IPS DF 6.9 (cell line): ENCODE measurements at places on chromosomes 16 and 17.

DNA sequence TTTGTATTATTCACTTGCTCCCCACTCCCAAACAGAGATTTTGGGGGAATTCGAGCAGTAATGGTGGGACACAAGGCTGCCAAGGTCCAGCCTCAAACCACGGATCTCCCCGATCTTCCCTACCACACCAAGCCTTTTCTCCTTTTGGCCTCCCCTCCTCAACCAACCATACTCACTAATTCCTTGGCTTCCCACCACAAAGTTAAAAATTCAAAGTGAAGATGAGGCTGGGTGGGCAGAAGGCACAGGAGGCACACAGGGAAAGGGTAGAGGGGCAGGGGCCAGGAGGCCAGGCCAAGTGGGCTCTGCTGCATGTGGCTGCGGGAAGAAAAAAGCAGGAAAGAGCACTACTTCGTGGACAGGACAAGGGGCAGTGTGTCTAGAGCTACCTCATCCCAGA is 15.2 kb downstream of the HOXB4 start:
- no peak overlapping the region for H3K27ac ChIP-seq
- H3K27me3 ChIP-seq = peaks cover 97% of the 10 kb centered on the region
- H3K4me3 ChIP-seq = no peak overlapping the region
- peaks cover 3% of the 10 kb centered on the region; the same call in 1 of the 2 replicates for H3K4me1 ChIP-seq
- no peaks in the 10 kb centered on the region for H3K36me3 ChIP-seq

DNA sequence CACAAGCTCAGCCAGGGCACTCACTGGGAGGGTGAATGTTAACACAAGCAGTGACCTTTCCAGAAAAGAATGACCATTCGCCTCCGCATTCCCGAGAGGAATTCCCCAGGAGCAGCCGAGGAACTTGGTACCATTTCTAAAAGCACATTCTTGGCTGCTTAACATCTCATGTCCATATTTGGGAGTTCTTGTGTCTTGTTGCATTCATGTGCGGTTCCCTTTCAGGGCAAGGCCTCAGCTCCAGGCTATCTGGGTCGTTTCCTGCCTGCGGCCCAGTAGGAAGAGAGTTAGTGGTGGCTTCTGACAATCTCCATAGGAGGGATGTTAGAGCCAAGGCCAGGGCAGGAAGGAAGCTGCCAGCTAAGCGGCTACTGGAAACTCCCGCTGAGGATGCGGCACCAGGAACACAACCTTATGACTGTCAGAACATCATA is 27.8 kb upstream of the MEAK7 start:
- H3K27me3 ChIP-seq = no peaks in the 10 kb centered on the region
- no peaks in the 10 kb centered on the region for H3K36me3 ChIP-seq
- peaks cover 8% of the 10 kb centered on the region for H3K4me1 ChIP-seq

GRCh38 chr17:39325528-39326240 is 75.7 kb downstream of the FBXL20 start:
- no peak for DNase-seq
- no peaks in the 10 kb centered on the region for H3K36me3 ChIP-seq
- no peak overlapping the region for H3K4me3 ChIP-seq

GRCh38 chr17:52143542-52143941 is 15.0 kb downstream of the CA10 start:
- no peak overlapping the region for H3K27ac ChIP-seq
- no peaks in the 10 kb centered on the region for H3K4me1 ChIP-seq
- no peaks in the 10 kb centered on the region for H3K36me3 ChIP-seq
- H3K4me3 ChIP-seq = no peak overlapping the region

DNA sequence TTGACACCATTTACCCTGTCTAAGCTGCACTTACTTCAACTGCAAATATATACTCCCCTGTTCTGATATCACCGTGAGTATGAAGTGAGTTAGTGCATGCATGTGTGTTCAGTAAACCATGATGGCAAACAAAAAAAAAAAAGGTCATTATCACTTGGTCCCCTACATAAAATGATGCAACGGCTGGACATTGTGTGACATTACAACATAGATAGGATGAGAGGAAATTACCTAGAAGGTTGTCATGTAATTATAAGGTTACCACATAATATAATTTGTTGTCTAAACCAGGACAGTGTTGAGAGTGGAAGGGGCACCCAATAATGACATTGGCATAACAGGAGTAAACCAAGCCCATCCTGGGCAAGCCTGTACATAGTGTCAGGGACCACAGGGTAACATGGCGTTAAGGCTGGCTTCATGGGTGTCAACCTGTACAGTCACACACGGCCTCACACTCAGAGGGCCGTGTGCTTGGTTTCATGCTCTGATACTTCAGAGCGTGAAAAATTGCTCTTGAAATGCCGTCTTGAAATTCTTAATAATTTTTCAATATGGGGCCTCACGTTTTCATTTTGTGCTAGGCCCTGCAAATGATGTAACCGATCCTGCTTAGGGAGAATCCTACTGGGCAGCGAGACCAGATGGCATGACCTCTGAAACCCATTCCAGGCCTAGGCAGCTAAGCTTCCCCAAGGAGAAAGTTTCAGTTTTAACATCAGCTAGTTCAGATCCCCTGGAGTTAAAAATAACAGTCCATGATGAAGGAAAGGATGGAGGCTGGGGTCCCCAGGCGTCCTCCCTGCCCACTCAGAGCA is 106.1 kb downstream of the AXIN2 start:
- no peaks in the 10 kb centered on the region for H3K27me3 ChIP-seq
- peaks cover 7% of the 10 kb centered on the region for H3K4me1 ChIP-seq
- H3K4me3 ChIP-seq = no peak overlapping the region
- no peak overlapping the region for H3K27ac ChIP-seq
- no peaks in the 10 kb centered on the region for H3K36me3 ChIP-seq
- DNase-seq = no peak

DNA sequence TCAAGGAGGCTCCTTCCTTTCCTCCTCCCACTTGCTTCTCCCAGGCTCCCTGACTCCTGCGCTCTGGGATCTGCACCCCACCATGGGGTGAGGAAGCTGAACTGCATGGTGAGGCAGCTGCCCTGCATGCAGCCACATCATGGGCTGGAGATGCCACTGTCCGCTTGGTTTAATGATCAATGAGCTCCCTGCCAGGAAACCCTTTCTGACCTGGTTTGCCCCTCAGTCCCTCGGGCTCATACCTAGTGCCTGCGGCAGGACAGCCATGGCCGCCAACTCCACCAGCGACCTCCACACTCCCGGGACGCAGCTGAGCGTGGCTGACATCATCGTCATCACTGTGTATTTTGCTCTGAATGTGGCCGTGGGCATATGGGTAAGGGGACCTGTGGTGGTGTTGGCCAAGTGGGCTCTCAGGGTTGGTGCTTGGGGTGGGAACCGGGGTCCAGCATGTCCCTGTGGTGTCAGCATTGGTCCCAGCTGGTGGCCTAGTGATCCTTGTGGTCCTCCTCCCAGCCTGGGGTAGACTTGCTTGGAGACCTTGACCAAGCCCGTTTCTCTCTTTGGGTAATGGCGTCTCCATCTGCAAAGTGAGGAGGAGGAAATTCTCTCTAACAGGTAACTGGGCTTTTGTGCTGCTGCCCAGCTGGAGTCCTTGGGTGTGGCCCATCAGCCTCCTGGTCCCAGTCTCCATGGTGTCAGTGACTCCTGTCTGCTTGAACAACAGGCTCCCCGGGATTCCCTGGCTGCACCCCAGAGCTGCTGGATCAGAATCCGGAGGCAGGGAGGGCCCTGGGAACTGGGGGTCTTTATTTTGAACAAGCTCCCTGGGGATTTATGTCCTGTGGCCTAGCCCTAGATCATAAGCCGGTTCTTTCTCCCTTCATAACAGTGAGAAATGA is at the start of gene SLC5A10:
Gene SLC5A10, plus strand, starts transcription at position 225 of the 902 bp plus-strand sequence. Its CDS starts 41 bp downstream, at position 266.
- no peaks in the 10 kb centered on the region for H3K36me3 ChIP-seq
- no peaks in the 10 kb centered on the region for H3K27me3 ChIP-seq
- no peak for DNase-seq
- H3K27ac ChIP-seq = no peak within 1 kb of the TSS

GRCh38 chr17:65799869-65800268 is 238.4 kb upstream of the AXIN2 start:
- no peaks in the 10 kb centered on the region for H3K4me1 ChIP-seq
- H3K4me3 ChIP-seq = no peak overlapping the region
- no peak overlapping the region for H3K27ac ChIP-seq
- no peaks in the 10 kb centered on the region for H3K27me3 ChIP-seq

- no peaks in the 10 kb centered on the region for H3K27me3 ChIP-seq
- no peak overlapping the region for H3K4me3 ChIP-seq
- H3K27ac ChIP-seq = no peak overlapping the region
- no peaks in the 10 kb centered on the region for H3K4me1 ChIP-seq
- no peak for DNase-seq
- no peaks in the 10 kb centered on the region for H3K36me3 ChIP-seq
Observed at GRCh38 chr17:68679882-68680281, 78.7 kb upstream of the FAM20A start.

GRCh38 chr16:13781169-13781564 is 138.8 kb upstream of the ERCC4 start:
- H3K27me3 ChIP-seq = no peaks in the 10 kb centered on the region
- H3K4me1 ChIP-seq = peaks cover 3% of the 10 kb centered on the region; the same call in 1 of the 2 replicates
- no peak for DNase-seq
- no peak overlapping the region for H3K27ac ChIP-seq
- no peak overlapping the region for H3K4me3 ChIP-seq

- DNase-seq = no peak
- H3K36me3 ChIP-seq = no peaks in the 10 kb centered on the region
- no peak overlapping the region for H3K27ac ChIP-seq
- H3K27me3 ChIP-seq = no peaks in the 10 kb centered on the region
Observed at GRCh38 chr17:58669853-58670252, 22.0 kb downstream of the TEX14 start.

GRCh38 chr17:20092973-20093626 is 83.9 kb downstream of the SPECC1 start:
- no peak overlapping the region for H3K27ac ChIP-seq
- H3K27me3 ChIP-seq = no peaks in the 10 kb centered on the region
- no peaks in the 10 kb centered on the region for H3K36me3 ChIP-seq
- DNase-seq = no peak

GRCh38 chr17:40605306-40605705 is 40.0 kb upstream of the CCR7 start:
- no peaks in the 10 kb centered on the region for H3K27me3 ChIP-seq
- no peak for DNase-seq
- H3K4me1 ChIP-seq = peaks cover 4% of the 10 kb centered on the region; the same call in 1 of the 2 replicates
- no peaks in the 10 kb centered on the region for H3K36me3 ChIP-seq
- H3K27ac ChIP-seq = no peak overlapping the region
- H3K4me3 ChIP-seq = no peak overlapping the region

- DNase-seq = no peak
- H3K4me1 ChIP-seq = no peaks in the 10 kb centered on the region
- H3K27me3 ChIP-seq = peaks cover 3% of the 10 kb centered on the region; the same call in 1 of the 2 replicates
- H3K4me3 ChIP-seq = no peak overlapping the region
- H3K36me3 ChIP-seq = no peaks in the 10 kb centered on the region
Observed at GRCh38 chr17:147796-148740, 10.7 kb downstream of the SCGB1C2 start.

GRCh38 chr16:8714174-8714573 is 39.8 kb downstream of the ABAT start:
- H3K4me1 ChIP-seq = no peaks in the 10 kb centered on the region
- no peak for DNase-seq
- H3K36me3 ChIP-seq = no peaks in the 10 kb centered on the region
- H3K27ac ChIP-seq = no peak overlapping the region
- no peak overlapping the region for H3K4me3 ChIP-seq

DNA sequence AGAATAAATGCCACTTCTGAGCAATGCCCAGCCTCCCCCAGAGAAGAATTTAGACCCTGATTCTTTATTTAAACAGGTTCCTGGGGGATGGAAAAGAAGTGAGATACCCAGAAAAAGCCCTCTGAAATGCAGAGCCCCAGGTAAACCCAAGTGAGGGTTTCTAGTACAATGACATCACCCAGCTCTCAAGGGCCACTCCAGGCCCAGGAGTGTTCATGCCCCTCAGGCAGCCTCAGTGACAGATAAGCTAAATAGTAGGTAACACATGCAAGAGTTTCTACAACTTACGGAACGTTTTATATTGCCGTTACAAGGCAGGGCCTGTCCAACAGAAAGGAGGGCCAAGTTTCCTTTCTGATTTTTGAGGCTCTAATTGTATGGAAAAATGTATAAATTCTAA is 683.7 kb upstream of the SALL1 start:
- no peaks in the 10 kb centered on the region for H3K36me3 ChIP-seq
- no peak overlapping the region for H3K27ac ChIP-seq
- no peak overlapping the region for H3K4me3 ChIP-seq
- H3K27me3 ChIP-seq = no peaks in the 10 kb centered on the region
- no peak for DNase-seq

DNA sequence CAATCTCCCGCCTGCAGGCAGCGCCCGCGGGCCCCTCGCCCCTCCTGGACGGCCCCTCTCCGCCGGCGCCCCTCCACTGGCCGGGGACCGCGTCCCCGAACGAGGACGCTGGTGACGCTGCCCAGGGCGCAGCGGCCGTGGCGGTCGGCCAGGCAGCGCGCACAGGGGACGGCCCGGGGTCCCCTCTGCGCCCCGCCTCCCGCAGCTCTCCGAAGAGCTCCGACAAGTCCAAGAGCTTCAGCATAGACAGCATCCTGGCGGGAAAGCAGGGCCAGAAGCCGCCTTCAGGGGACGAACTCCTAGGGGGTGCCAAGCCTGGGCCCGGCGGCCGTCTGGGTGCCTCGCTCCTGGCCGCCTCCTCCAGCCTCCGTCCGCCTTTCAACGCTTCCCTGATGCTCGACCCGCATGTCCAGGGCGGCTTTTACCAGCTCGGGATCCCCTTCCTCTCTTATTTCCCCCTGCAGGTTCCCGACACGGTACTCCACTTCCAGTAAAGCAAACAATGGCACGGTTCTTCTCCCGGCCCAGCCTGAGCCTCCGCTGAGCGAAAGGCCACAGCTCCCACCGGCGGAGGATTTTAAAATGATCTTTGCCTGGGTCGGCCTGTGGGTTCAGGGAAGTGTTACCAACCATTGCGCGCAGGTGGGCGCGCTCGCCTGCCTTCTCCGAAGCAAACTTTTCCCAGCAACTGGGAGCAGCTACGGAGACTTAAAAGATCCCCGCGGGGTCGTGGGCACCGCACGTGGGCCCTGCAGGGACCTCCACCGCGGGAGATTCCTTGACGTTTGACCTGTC is 1.1 kb downstream of the FOXL1 start:
- H3K4me3 ChIP-seq = peak overlapping the region; percentile 12; the same call in 1 of the 2 replicates
- no peak for DNase-seq
- no peak overlapping the region for H3K27ac ChIP-seq
- H3K36me3 ChIP-seq = no peaks in the 10 kb centered on the region
- peaks cover 59% of the 10 kb centered on the region for H3K27me3 ChIP-seq

- no peak overlapping the region for H3K4me3 ChIP-seq
- DNase-seq = no peak
- H3K36me3 ChIP-seq = peaks cover 17% of the 10 kb centered on the region
- H3K4me1 ChIP-seq = no peaks in the 10 kb centered on the region
Observed at GRCh38 chr16:4684763-4685162, 8.6 kb upstream of the NUDT16L1 start.

- no peak for DNase-seq
- no peak overlapping the region for H3K27ac ChIP-seq
- no peak overlapping the region for H3K4me3 ChIP-seq
- H3K4me1 ChIP-seq = peaks cover 2% of the 10 kb centered on the region; the same call in 1 of the 2 replicates
- H3K27me3 ChIP-seq = no peaks in the 10 kb centered on the region
Observed at GRCh38 chr17:214881-215331, 33.5 kb upstream of the DOC2B start.

- DNase-seq = no peak
- no peaks in the 10 kb centered on the region for H3K27me3 ChIP-seq
- no peaks in the 10 kb centered on the region for H3K4me1 ChIP-seq
- H3K27ac ChIP-seq = no peak overlapping the region
- no peak overlapping the region for H3K4me3 ChIP-seq
Observed at GRCh38 chr16:3589441-3589921, 12.3 kb upstream of the NLRC3 start.
